ENCODE measurements at places on chromosomes 12 and 14.

DNA sequence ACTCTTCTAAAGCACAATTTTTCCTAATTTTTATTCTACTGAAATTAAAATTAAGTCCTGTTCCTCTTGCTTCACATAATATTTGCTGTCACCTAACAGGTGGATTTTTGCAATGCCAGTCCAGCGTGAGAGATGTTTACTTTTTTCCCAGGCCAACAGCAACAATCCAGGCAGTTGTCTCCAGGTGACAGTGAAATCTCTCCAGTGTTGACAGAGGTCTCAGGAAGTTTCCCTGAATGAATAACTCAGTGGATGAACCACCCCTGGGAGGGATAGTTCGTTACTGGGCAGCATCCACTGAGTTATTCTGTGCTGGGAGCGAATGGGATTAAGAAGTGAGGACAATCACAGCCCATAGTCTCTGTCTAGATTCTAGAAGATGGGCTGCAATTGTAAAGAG is 7.1 kb upstream of the NT5DC3 start:
- DNase-seq: no peak

DNA sequence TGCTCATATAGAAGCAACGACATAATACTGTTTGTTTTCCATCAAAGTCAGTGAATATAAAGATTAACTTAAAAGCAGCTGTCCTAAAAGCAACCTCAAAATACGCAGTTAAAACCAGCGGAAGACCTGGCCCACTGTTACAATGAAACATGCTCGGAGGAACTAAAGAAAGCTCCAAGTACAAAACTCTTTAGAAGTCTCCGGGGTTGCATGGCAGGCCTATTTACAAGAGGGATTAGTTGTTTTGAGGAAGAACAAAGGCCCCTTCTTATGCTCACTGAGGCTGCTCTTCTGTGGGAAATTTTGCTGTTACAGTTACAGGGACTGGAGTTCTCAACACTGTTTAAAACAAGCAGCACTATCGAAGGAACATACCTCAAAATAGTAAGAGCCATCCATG is 75.9 kb upstream of the C12orf71 start:
- DNase-seq: no peak

- no peak for DNase-seq
These were observed 4.2 kb downstream of the HSPB8 start for GRCh38 chr12:119182701-119183493.

GRCh38 chr12:109098651-109099050 is 1.3 kb downstream of the UNG start:
- DNase-seq: no peak

DNA sequence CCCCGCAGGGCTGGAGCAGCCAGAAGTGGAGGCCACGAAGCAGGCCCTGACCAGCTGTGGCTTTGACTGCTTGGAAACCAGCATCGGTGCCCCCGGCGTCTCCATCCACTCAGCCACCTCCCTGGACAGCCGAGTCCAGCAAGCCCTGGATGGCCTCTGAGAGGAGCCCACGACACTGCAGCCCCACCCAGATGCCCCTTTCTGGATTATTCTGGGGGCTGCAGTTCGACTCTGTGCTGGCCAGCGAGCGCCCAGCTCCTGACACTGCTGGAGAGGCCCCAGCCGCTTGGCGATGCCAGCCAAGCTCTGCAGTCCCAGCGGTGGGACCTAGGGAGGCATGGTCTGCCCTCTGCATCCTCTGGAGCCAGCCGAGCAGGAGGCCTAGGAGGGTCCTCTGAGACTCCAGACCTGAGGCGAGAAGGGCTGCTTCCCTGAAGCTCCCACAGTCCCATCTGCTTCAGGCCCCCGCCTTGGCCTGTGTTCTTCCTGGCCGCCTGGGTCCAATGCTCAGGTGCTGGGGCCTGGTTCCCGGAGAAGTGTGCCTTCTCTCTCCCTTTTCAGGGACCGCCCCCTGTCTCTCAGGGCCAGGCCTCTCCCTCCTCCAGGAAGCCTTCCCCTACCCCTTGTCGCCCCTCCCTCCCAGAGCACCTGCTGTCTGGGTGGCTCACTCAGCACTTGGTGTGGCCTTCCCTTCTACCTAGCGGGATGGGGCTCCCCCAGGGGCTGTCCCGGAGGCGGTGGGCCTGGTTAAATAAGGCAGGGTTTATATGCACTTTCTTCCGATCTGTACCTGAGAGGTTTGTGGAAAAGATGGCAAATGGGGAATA is 23.0 kb downstream of the MVK start:
- no peak for DNase-seq

DNA sequence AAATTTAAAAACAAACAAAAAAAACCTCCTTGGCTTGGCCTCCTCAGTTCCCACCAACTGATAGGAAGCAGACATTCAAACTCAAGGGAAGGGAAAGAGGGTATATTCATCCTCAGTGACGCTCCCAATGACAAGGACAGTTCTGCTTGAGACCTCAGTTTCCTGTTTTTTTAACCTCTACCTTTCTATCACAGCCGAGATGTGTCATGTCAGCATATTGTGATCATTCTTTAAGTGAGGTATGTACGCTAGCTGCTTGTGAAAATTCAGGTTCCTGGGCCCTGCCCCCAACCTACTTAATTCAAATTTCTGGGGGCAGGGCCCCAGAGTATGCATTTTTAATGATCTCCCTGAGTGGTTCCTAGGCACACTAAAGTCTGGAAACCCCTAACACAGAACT is 611.9 kb upstream of the TBX3 start:
- DNase-seq: no peak

GRCh38 chr14:75440733-75441477 is 13.1 kb downstream of the JDP2 start:
- no peak for DNase-seq

GRCh38 chr12:87836190-87836589 is 193.0 kb downstream of the C12orf50 start:
- no peak for DNase-seq

GRCh38 chr12:16166563-16167470 is 110.7 kb downstream of the SLC15A5 start:
- DNase-seq: no peak

GRCh38 chr12:123267991-123268843 is 3.4 kb downstream of the CDK2AP1 start:
- DNase-seq: no peak

- DNase-seq: no peak
These were observed 62.5 kb upstream of the PRICKLE1 start for GRCh38 chr12:42652048-42652447.

- no peak for DNase-seq
These were observed 128.0 kb downstream of the CCDC91 start for GRCh38 chr12:28318273-28318672.

DNA sequence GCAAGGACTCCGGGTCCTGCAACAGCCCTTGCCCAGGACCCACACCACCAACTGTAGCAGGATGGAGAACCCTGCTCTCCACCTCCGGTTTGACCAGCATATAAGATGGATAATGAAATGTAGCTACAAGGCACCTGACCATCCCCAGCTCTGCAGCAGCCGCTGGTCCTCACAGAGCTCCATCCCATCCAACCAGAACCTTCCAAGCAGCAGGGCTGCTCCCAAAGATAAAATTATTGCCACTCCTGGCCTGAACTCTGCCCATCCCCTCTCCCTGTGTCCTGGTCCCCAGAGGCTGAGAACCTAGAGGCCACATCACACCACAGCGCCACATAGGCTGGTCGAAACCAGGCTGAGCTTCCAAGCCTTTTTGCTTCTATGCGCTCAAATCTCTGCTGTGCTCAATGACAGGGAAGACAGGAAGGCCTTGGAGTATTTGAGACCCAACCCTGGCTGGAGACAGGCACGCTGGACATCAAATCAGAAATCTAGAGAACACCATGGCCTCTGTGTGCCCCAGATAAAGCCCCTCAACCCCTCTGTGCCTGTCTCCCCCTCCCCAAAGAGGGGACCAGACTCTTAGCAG is 4.2 kb downstream of the CDK2AP1 start:
- DNase-seq: no peak

DNA sequence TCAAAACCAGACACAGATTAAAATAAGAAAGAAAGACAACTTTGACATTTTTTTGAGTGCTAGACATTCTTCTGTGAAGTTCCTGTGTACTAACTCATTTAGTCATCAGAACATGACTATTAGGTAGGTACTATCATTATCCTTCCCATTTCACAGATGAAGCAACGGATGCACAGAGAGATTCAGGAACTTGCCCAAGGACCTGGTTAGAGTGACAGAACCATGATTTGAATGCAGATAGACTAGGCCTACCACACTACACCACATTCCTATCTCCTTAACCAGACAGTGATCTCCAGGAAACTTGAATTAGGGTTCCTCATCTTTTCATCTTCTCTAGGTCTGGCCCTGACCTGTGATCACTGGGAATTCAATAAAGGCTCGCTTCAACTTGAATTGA is 54.4 kb upstream of the MED13L start:
- DNase-seq: no peak

- no peak for DNase-seq
These were observed 94.6 kb downstream of the PAX9 start for GRCh38 chr14:36756226-36756625.

- peak; percentile 52 for DNase-seq
These were observed 64.8 kb upstream of the TMEM260 start for GRCh38 chr14:56514663-56515371.

- DNase-seq: no peak
These were observed 165.9 kb downstream of the TMTC3 start for GRCh38 chr12:88307961-88308360.

GRCh38 chr12:113912760-113913329 is 53.3 kb downstream of the RBM19 start:
- peak; percentile 83 for DNase-seq

DNA sequence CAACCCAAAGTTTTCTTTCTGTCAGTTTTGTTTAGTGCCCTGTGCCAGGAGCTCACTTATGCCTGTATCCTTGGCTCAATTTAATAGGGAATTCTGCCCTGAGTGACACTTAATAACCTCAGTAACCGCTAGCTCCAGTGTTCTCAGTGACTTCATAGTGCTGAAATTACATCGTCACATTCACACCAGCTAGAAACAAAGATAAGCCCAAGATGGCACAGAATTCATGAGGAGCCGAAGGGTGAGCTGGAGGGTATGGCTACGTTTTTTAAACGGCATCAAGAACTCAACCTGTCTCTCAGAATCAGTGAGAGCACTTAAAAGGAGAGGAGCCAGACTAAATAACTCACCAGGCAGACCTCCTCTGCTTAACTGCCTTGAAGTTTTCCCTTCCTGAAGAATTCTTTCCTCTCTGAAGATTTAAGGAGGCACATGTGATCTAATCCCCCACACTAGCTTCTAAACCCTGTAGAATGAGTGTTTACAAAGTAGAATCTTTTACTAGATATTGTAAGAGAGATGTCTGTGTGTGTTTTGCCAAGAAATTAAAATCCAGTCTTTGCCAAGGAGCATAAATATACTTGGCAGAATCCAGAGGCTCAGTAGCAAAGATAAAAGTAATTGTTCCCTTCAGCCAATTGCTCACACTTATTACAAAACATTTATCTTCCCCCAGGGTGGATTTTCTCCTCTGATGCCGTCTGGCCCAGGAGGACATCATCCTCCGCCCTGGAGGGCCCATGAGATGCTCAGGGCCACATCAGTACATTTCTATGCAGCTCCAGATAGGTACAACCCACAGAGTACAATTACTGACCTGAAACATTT is 37.3 kb downstream of the PTGER2 start:
- no peak for DNase-seq

DNA sequence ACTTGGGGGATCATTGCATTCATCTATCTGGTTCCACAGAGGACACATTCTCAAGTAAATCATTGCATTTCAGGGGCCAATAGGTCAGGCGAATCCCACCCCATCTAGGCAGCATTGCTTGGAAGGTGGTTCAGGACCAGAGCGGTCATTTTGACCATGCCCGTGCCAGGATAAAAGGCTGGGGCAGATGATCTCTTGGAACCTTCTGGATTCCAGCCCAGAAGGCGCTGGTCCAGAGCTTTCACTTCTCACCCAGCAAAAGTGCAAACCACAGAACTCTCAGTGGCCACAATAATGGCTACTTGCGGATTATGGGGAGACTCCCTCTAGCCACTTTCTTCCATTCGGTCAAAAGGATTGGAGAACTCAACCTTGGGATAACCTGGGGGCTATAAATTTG is 595 bp upstream of the KRT85 start:
- no peak for DNase-seq

DNA sequence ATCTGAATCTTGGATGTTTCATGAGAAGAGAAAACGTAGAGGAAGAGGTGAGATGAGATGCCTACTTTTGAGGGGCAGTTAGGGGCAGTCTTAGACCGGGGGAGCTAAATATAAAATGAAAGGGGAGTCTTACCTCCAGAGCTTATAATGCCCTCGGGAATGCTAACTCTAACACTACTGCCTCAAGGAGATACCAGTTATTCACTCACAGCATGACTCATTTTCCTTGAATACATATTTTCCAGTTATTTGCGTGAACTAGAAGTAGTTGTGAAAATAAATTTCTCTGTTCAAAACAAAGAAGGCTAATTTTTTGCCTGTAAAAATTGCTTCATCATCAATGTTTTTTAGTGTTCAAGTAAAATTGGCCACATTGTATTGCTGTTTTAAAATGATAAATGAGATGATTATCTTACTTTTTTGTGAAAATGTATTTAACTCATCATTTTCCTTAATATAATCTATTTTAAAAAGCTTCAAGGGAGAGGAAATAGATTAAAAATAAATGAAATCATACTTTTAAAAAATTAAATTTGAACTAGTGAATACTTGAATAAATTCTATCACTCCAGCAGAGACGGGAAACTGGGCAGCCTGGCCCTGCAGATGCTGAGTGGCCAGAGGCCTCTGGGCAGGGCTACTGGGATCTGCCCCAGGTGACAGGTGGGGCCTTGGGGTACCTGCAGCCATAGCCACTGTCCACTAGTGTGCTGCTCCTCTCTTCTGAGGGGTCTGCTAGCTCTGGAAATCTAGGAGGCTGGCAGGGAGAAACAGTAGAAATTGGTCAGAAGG is 339.3 kb downstream of the EGLN3 start:
- no peak for DNase-seq

- DNase-seq: peak; percentile 40
These were observed 24.0 kb downstream of the RNF34 start for GRCh38 chr12:121423682-121424623.

DNA sequence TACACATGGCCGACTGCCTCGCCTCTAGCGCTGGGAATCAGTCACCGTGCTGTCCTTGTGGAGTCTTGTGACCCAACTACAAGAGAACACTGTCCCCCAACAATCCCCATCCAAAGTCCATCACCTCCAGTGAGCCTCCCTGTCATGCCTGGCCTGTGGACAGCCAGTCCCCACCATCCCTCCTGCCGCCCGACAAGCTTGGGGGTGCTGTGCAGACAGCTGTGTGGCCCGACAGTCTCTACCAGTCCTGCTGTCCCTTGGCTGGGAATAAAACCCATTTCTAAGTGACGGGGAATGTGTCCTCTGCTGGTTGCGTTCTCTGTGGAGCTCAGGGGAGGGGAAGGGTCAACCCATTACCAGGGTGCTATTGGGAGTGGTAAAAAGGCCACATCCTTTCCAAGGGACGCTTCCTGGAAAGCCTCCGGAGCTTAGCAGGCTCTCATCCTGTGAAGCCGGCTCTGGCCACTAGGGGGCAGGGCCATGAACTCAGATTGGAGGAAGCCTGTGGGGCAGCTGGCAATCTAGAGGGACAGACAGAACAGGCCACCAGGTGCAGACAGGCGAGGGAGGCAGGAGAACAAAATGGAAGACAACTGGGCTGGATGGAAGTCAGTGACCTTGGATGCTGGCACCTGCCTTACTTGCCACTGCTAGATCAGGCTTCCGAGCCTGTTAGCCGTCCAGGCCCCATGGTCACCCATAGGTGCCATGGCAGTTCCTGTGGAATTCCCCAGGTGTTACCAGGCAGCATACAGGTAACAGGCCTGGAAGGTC is 12.0 kb upstream of the BLTP3B start:
- peak; percentile 91 for DNase-seq
